D341Med (cell line): ENCODE measurements at places on chromosomes 6 and 20.

DNA sequence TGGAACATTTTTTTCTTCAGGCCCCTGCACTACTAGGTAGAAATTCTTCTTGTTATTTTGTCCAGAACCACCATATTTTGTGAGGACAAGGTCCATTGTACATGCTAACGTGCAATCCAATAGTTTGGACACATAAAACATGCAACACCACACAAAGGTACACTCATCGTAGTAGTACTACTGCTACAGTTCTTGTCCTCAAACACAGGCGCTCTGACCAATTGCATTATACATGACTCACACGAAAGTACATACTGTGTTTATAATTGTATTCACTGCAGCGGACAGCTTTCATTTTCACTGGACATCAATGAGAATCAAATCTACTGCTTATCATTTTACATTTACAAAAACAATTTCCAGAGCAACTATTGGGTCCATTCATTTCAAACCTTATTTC is 15.3 kb upstream of the SMLR1 start:
- no peak for DNase-seq

DNA sequence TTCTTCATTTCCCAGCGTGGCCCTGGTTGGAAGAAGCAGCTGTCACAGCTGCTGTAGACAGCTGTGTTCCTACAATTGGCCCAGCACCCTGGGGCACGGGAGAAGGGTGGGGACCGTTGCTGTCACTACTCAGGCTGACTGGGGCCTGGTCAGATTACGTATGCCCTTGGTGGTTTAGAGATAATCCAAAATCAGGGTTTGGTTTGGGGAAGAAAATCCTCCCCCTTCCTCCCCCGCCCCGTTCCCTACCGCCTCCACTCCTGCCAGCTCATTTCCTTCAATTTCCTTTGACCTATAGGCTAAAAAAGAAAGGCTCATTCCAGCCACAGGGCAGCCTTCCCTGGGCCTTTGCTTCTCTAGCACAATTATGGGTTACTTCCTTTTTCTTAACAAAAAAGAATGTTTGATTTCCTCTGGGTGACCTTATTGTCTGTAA is 292.7 kb downstream of the ESR1 start:
- DNase-seq: no peak

DNA sequence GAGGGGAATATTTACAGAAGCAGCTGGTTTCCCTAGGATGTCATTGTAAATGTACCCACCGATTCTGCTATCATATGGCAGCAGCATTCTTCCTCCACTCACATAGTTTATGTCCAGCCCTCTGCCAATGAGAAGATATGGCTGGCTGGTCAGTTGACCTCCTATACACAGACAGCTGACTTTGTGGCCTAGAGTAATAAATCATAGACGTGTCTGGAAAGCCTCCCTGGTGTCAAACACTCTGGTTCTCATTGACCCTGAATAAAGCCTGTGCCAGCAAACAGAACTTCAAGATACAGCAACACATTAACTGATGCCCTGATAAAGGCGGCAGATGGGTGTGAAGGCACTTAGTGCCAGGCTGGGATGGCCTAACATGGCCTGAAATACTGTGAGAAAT is 52.6 kb downstream of the GPR63 start:
- DNase-seq: no peak

GRCh38 chr20:34363465-34364222 is 571 bp downstream of the ITCH start:
- no peak for DNase-seq

- DNase-seq: no peak
Observed at GRCh38 chr20:40286975-40287531, 402.0 kb downstream of the MAFB start.

- DNase-seq: no peak
Observed at GRCh38 chr6:142421285-142422117, 119.7 kb downstream of the ADGRG6 start.

GRCh38 chr6:27811451-27811772 is 100.8 kb downstream of the OR2B2 start:
- DNase-seq: no peak

DNA sequence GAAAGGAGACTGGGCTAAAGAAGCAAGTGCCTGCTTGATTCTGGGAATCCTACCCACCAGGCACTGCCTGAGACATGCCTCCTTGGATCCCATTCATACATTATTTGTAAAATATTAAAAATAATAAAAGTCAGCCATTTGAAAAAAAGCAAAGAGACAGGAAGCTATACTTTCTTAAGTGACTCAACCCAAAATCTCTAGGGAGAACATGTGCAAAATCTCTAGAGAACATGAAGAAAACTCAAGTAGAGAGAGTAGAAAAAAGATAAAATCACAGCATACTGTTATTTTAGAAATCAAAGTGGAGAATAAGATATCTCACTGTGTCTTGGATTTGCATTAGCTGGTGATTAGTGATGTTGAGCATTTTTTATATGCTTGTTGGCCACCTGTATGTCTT is 197.2 kb upstream of the GGTLC1 start:
- DNase-seq: no peak

- DNase-seq: no peak
Observed at GRCh38 chr6:41358503-41358902, 23.1 kb downstream of the NCR2 start.

DNA sequence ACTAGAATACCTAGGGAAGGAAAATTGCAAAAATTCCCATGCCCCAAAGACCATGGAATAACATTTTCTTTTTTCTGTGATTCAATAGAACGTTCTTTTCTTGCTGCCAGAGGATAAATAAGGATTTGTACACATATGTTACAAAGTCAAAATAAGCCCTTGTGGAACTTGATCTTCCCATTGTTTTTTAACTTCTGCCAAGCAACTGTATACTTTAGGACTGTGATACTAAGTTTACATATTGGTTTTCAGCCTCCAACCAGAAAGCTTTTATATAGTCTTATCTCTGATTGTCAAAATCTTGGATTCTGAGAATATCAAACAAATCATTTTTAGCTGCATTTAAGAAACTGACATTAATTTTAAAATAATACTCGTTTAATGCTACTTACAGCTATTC is 84.6 kb downstream of the HMGCLL1 start:
- no peak for DNase-seq

- DNase-seq: no peak
Observed at GRCh38 chr6:166375013-166375412, 7.7 kb downstream of the MPC1 start.

GRCh38 chr20:2604506-2604835 is 48.0 kb upstream of the NOP56 start:
- DNase-seq: no peak

DNA sequence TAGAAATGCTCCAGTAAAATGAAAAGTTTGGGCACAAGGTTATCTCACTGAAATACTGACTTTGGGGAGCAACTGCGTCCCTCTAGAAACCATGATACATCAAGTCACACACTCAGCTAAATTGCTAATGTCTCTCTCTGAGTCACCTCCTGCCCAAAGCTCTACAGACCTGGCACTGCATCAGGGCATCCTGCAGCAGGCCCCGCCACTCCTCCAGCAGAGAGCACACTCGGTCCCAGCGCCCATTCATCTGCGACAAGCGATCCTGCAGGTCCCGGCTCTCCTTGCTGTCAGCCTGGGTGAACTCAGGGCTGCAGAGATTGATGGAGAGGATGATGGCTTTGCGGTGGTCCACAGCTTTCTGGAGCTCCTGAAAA is 329.0 kb downstream of the ESR1 start:
- no peak for DNase-seq

GRCh38 chr6:95804847-95805541 is 210.8 kb upstream of the FUT9 start:
- DNase-seq: no peak

GRCh38 chr6:43247114-43247999 is 4.1 kb downstream of the TTBK1 start:
- DNase-seq: peak; percentile 97

- no peak for DNase-seq
Observed at GRCh38 chr6:41256383-41256782, 28.2 kb downstream of the TREML4 start.

DNA sequence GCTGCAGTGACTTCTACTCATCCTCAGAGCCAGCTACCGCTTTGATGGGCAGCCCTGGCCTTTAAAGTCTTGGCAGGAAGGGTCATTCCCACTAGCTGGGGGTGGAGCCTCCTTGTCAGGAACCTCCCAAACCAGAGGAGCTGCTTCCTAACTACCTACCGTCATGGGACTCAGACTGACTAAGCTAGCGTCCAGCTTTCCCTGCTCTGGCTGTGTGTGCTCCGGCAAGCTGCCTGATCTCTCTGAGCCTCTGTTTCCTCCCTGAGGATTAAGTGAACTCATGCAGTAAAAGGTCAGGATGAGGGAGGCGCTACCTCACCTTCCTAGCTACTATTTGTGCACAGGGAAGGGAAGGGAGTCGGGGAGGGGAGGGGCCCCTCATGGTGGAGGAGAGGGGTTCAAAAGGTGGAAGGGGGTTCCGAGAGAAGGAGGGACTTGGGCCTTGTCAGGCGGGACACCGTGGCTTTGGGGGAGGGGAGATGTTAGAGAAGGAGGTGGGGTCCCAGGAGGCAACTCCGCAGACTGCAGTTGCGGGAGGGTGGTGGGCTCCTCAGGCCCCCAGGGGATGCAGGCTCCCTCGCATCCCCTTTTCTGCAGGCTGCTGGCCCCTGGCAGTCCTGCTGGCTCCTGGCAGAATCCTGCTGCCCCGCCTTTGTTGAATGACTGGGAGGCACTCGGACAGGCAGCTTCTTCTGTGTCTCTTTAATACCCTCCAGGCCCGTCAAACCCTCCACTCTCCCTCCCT is 9.8 kb downstream of the DUSP15 start:
- DNase-seq: no peak

GRCh38 chr6:167013067-167013466 is 13.9 kb downstream of the CEP43 start:
- no peak for DNase-seq

GRCh38 chr6:16824845-16825685 is 63.8 kb upstream of the ATXN1 start:
- DNase-seq: no peak

GRCh38 chr6:44045672-44046015 is 81.6 kb downstream of the MRPL14 start:
- DNase-seq: no peak

- DNase-seq: no peak
Observed at GRCh38 chr6:16711546-16712254, 49.6 kb downstream of the ATXN1 start.

- no peak for DNase-seq
Observed at GRCh38 chr6:90758741-90759140, 171.9 kb upstream of the MAP3K7 start.

- DNase-seq: no peak
Observed at GRCh38 chr6:3831761-3832530, 17.2 kb upstream of the FAM50B start.

GRCh38 chr20:10513061-10513460 is 78.0 kb downstream of the SLX4IP start:
- DNase-seq: no peak

DNA sequence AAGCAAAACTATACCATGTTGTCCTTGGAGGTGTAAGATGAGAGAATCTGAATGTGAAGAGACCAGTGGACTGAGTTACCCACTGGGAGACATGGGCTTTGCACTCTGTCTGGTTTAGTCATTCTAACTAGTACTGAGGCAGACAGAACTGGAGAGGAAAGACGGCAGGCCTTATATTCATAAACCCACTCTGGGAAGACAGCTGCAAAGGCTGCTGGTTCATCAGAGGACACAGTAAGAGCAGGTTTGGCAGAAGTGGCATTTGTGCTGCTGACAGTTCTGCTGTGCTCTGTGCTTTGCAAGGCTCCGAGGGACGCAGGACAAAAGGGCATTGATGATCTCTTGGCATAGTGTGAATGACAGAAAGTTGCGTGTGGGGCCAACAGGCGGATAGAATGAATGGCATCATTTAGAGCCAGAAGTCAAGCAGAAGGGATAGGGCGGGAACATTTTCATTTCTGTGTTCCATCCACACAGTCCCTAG is 142.3 kb upstream of the TENT5A start:
- no peak for DNase-seq

DNA sequence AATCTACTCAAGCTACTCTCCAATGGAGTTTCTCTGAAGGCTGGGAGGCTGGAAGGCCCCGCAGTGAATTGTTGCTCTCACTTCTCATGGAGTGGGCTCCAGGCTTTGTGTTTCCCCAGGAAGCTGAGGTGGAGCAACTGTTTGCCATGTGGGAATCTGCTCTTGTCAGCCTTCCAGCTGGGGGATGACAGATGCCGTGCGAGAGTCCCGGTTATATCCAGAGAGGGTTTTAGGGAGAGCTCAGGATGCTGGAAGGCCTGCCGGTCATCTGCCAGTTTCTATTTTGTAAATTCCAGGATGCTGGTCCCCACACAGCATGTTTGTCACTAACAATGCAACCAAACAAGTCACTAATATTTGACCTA is 98.2 kb upstream of the NAA20 start:
- DNase-seq: no peak

DNA sequence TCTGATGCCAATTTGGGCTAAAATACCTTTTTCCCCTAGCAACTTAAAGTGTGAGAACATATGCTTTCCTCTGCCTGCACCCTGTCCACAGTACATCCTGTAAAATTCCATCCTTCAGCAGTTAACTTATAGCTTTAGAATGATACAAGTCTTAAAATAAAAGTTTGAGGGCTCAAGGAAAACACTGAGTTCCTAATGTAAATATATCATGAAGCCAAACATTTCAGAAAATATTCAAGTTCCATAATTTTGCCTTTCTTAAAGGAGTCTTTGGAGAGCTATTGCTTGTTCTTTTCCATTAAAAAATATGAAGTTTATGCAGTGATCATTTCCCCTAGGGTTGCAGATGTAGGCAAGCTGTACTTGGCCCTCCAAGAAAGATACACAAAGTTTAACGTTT is 303.8 kb downstream of the COL12A1 start:
- DNase-seq: no peak

GRCh38 chr6:44477293-44477894 is 89.9 kb downstream of the CDC5L start:
- no peak for DNase-seq

DNA sequence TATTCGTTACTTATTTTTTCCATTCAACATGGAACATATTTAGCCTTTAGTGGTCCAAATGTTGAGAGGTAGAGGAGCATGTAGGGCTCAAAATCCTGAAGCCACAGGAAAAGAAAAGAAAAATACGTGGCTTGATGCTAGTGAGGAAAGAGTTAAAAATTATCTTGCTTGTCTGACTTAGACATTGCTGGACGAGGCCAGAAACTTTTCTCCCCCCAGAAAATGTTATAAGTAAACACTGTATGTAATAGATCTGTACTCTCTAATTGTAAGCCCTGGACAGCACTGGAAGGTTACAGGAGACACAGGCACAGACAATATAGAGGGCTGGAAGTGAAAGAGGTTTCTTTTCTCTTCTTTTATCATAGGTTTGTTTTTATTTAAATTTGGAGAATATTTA is 165.6 kb downstream of the ZFP64 start:
- DNase-seq: no peak

DNA sequence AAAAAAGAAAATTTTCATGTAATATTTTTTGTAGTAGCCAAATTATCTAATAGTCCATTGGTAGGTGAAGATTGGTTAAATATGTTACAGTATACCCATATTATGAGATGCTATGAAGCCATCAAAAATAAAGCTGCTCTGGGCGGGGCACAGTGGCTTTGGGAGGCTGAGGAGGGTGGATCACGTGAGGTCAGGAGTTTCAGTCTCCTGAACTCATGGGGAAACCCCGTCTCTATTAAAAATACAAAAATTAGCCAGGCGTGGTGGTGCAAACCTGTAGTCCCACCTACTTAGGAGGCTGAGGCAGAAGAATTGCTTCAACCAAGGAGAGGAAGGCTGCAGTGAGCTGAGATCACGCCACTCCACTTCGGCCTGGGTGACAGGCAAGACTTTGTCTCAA is 360.5 kb downstream of the KIF16B start:
- DNase-seq: no peak
